Activated CD4-positive, alpha-beta T cell treated with anti-CD3 and anti-CD28 coated beads, Interleukin-2, amount 10 ng/mL, durations not matched to agents 24 days and 14 days (primary cell): ENCODE measurements at places on chromosomes 4 and X.

DNA sequence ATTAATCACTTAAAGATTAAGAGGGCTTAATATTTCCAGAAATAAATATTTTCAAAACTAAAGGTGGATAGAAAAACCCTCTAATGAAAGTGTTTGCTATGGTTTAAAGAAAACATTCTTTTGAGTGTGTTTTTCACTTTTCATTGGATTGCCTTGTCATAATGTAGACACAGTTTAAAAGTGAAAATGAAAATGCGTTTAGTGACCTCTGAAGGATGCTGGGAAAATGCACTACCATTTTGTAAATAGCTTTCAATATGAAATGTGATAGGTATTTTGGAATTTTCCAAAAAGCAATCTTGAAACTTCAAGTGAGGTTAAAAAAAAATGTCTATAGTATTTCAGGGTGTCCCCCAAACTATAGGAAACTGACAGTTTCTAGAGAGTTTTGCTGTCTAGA, 642.2 kb downstream of the C4orf33 start:
- DNase-seq, result no peak

DNA sequence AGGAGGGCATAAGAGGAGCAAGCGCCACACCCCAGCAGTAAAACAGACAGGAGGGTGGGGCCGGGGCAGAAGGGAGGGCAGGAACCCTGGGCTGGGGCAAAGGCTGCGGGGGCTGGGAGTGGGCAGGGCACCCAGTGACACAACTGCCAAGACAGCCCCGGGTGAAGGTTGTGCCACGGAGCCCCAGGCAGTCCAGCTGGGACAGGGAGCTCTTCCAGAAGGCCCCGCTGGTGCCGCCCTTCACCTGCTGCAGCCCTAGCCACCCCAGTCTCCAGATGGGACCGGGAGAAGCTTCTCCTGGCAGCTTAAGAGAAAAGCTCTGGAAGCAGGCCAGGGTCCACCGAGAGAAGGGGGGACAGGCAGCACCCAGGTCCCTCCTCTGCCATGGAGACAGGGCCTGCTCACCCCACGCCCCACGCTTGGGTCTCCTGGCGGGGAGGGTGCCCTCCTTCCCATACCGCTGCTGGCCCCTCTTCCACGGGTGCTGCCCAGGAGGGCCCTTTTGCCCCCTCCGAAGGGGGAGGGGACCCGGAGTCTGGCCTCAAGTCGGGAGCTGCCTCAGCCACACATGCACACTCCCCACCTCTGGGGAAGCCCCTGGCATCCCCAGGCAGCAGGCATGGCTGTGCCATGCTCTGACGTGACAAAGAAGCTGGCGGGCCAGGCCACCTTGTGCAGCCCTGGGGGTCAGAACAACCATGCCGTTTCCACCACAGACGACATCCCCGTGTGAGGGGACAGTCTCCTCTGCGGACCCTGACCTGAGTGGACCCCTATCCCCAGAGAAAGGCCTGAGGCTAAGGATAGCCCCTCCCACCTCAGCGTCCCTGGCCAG, 1.5 kb downstream of the DGKQ start:
- DNase-seq, result no peak

- DNase-seq, result peak; percentile 62
These were observed 53.5 kb upstream of the SMIM31 start for GRCh38 chr4:164700471-164700870.

- DNase-seq, result no peak
These were observed 16.0 kb downstream of the CLDN2 start for GRCh38 chrX:106936246-106936645.

GRCh38 chr4:67288964-67289363, 256.3 kb downstream of the CENPC start:
- peak; percentile 59 for DNase-seq

GRCh38 chrX:155070663-155070974, 317 bp downstream of the CMC4 start:
- DNase-seq, result no peak

GRCh38 chrX:12269484-12269883, 131.2 kb downstream of the FRMPD4 start:
- DNase-seq, result no peak

- no peak for DNase-seq
These were observed 20.0 kb upstream of the AADAT start for GRCh38 chr4:170109586-170110284.

DNA sequence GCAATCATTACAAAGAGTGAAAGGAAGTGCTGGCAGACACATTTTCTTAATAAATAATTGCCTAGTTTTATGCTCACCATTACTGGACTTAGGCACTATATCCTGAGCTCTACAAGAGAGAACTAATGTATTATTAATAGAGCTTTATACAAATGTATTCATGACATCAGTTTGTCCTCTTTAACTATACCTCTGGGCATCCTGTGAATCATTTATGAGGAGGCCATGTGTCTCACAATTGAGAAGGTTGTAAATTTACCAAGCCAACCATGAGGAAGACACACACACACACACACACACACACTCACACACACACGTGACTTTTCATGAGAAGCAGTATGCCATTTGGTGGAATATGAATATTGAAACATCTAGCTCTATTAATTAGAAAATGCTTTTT, 728.2 kb downstream of the ARAP2 start:
- no peak for DNase-seq
